Naive thymus-derived CD4-positive, alpha-beta T cell (primary cell): ENCODE measurements at places on chromosomes 1 and 21.

- peak; percentile 27 for DNase-seq
These were observed 575 bp downstream of the TRIM67 start for GRCh38 chr1:231162297-231162969.

GRCh38 chr1:25774206-25774803 is 25.7 kb upstream of the SELENON start:
- DNase-seq, result no peak

GRCh38 chr1:208362011-208362410 is 117.8 kb upstream of the PLXNA2 start:
- no peak for DNase-seq

- no peak for DNase-seq
These were observed 16.2 kb downstream of the CHRNB2 start for GRCh38 chr1:154583773-154584172.

GRCh38 chr1:216665406-216665805 is 57.8 kb downstream of the ESRRG start:
- no peak for DNase-seq

DNA sequence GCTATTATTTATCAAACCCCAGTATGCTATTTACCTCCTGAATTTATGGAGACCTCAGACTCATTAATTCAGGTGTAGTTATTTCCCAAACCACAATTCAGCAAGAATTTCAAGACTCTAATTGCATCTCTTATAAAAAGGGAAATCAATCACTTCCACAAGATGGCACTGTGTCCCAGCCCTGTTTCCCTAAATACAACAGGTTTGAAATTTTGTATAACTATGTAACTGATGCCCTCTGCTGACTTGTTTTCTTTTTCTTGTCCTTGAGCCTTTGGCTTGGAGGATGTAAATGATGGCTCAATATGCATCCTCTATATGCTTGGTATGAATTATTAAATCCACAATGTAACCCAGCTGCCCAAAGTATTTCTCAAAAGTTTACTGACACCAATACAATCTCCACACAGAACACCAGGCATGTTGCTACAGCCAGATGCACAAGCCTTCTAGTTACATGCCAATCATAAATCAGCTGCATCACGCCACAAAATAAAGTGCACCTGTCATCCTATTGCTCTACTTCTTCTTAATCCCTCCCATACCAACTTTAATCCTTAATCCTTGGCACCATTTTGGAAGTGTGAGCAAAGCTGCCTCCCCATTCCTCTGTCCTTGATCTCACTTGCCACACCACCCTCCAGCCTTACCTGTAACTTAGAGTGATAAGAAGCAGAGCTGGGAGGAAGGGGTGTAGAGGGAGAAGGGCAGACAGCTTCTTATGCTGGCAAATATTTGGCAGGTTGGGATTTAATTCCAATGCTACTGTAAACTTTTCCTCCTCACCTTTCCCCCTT is 9.0 kb downstream of the C1orf105 start:
- DNase-seq, result peak; percentile 73

- no peak for DNase-seq
These were observed 13.5 kb downstream of the KCNQ4 start for GRCh38 chr1:40796939-40797667.

DNA sequence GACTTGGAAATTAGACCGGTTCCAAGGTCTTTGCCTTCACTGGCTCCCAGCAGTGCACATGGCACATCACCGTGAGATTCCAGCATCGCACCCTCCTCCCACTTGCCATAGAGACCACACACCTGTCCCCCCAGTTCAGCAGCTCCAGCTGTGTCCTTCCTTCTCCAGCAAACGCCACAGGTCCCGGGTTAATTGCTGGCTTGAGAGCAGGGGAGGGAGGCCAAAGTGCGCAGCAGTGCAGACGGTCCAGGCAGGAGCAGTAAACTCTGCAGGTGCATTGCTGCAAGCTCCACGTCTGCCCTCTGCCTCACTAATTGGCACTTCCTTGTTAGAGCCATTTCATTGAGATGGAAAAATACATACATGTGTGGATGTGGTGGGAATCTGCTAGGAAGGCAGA is 65.3 kb downstream of the KLHDC7A start:
- DNase-seq, result no peak

- DNase-seq, result no peak
These were observed 154.5 kb upstream of the SPAG17 start for GRCh38 chr1:118339400-118340124.

GRCh38 chr1:184069675-184070074 is 18.1 kb downstream of the TSEN15 start:
- DNase-seq, result no peak

GRCh38 chr1:33002006-33002405 is 34.7 kb downstream of the AK2 start:
- DNase-seq, result no peak

DNA sequence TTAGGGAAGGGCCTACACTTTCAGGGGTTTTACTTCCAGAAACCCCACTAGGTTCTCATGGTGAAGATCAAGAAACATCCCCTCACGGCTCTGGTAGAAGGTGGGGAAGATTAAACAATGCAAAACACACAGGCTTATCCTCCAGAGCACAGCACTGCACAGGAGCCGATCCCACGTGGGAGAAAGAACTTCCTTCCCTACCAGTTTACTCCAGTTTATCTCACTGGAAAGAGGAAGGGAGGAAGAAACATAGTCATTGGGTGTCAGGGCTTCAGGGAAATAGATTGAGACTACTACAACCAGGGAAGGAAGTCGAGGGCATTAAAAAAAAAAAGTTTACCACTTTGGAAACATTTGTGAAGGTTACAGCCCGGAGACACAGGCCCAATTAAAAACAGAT is 164.4 kb downstream of the NTPCR start:
- no peak for DNase-seq

DNA sequence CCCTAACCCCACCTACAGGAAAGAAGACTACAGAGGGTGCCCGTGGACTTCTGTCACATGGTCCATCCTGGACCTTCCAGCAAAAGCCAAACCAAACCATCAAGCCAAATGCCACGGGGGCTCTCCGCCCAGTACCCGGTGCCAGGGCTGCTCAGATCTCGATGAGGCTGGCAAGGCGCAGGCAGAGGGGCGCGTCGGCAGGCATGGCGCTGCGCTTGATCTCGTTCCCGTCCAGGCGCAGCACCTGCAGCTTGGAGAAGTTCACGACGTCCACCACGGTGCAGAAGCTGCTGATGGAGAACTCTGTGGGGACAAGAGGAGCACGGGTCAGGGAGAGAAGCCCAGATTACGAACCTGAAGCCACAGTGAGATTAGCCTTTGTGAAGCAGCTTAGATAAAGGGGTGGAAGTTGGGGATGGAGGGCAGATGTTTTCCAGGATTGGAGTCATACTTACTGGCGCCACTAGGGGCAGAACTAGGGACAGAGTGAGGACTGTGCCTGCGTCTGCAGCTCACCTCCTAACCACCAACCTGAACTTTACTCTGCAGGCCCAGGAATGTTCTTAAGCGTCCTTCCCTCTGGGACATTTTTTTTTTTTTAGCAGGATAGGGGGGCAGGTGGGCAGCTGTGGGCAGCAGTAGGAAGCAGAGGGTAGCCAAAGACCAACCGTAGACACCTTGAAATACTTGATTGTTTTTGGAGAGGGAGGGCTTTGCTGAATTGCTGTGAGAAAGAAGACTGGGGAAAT is 8.6 kb downstream of the FMOD start:
- DNase-seq, result no peak

- DNase-seq, result no peak
These were observed 33.0 kb downstream of the PDE4B start for GRCh38 chr1:65825741-65826140.

GRCh38 chr21:34510148-34511142 is 1.6 kb downstream of the KCNE1 start:
- peak; percentile 26 for DNase-seq

DNA sequence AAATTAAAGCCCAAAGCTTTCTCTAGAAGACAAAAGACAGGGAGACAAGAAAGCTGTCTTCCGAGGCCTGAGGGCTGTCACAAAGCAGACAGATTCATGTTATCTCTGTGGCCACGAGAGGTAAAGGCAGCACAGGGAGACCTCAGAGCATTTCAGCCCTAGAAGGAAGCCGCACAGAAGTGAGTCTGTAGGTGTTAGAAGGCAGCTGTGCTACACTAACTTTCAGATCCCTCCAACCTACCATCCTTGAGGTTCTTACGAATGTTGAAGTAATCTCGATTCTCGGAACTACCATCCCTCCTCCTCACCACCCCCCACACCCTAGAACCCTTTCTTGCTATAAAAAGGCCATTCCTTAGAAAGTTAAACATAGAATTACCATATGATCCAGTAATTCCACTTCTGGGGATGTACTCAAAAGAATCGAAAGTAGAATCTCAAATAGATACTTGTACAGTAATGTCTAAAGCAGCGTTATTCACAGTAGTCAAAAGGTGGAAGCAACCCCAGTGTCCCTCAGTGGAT is 21.5 kb upstream of the LYST start:
- peak; percentile 25 for DNase-seq

GRCh38 chr1:55043726-55044125 is 4.4 kb downstream of the PCSK9 start:
- DNase-seq, result no peak

DNA sequence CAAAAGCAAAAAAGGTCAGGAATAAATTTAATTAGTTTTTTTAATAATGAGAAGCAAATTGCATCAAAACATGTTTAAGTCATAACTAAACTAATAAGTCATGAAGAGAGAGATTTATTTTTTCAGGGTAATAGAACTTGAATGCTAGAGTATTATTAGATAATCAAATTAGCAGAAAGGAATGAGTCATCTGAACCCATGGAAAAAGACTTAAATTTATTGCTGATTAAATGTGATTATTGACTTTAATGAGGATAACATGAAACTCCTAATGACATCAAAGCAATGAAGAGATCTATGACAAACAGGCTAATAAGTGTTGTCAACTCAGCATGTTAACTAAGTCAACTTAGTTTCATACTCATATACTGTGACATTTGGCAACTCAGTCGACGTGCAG is 264.2 kb downstream of the USP25 start:
- no peak for DNase-seq

DNA sequence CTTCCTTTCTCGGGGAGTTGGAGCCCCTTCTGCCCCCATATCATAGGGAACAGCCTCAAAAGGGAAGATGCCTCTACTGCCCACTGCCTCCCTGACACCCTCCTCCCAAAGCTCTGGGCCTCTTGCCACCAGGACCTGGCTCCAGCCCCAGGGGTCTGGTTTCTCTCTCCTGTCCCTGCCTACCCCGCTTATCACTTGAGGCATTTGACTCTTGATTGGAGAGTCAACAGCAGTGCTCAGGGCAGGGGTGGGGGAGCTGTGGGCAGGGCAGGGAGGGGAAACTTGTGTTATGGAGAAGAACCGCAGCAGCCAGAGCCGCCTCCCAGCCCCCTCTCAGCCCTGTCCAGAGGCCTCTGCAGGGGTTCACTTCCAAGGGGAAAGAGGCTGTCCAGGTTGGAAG is 573 bp downstream of the TRIM63 start:
- no peak for DNase-seq

DNA sequence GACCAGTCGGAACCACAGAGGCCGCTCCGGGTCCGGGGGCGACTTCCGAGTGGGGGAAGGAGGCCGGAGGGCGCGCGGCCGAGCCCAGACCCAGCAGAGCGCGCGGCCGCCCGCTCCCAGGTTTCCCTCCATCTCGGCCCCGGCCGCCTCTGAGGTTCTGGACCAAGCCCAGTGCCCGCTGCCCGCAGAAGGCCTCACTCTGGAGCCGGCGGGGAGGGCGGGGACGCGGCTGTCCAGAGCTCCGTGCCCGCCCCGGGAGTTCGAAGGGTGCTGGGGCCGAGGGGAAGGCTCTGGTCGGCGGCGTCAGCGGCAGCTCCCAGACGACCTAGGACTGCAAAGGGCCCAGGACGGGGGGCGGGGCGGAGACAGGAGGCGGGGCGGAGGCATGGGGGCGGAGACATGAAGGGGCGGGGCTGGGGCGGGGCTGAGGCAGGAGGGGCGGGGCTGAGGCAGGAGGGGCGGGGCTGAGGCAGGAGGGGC is 48.0 kb upstream of the SLC19A1 start:
- DNase-seq, result peak; percentile 81

DNA sequence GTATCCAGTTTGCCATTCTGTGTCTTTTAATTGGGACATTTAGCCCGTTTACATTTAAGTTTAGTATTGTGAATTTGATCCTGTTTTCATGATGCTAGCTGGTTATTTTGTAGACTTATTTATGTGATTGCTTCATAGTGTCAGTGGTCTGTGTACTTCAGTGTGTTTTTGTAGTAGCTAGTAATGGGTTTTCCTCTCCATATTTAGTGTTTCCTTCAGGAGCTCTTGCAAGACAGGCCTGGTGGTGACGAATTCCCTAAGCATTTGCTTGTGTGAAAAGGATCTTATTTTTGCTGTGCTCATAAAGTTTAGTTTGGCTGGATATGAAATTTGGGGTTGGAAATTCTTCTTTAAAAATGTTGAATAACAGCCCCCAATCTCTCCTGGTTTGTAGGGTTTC is 69.2 kb upstream of the PDC start:
- no peak for DNase-seq

DNA sequence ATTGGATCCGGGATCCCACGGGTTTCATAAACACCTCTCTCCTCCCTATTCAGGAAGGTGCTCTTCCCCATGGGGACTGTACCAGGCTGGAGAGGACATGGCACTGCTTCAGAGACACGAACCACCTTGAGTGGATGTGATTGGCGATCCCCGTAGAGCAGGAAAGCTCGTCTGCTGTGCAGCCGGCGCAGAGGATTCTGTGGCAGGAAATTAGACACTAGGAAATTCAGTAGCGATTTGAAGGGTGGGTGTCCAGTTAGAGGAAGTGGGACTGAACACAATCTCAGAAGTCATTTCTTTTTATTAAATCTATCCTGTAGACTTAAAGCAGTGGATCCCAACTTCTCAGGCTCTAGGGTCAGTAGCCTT is 767 bp downstream of the PDIK1L start:
- peak; percentile 12 for DNase-seq

DNA sequence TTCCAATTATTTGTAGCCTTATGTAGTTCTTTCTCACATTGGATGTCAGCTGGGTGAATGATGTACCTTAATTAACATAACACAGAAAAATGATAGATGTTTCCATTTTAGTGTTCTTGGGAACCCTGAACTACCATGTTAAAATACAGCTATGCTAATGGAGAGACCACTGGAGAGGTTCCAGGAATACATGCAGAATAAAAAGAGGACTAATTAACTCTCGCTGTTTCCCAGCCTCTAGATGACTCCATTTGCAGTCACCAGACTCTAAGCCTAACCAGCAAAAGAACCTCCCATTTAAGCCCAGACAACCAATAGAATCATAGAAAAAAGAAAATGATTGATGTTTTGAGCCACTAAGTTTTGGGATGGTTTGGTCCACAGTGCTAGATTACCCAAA is 36.2 kb downstream of the CLCA4 start:
- DNase-seq, result no peak

- no peak for DNase-seq
These were observed 8.7 kb downstream of the PLA2G2D start for GRCh38 chr1:20110679-20111078.

DNA sequence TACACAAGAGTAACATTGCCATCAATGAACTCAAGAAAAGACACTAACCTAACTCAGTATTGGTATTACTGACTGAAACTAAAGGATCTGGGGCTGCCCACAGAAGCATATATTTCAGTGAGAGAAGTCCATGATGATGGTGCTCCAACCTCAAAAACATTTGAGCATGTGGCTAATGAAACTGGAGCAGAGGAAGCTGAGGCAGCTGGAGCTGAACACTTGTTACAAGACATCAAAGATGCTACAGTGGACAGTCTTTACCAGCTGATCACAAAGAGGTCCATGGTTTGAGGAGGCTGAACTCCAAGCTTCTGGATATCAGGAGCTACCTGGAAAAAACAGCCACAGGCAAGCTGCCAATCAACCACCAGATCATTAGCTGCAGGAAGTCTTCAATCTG is 42.2 kb upstream of the TTC39A start:
- DNase-seq, result no peak

GRCh38 chr1:42586016-42586415 is 72.2 kb upstream of the PPIH start:
- no peak for DNase-seq
